Caudate nucleus (tissue), 63 donors: ENCODE measurements at places on chromosomes 1 and 21.

- no peak for DNase-seq
These were observed 177.7 kb upstream of the EDN2 start for GRCh38 chr1:41662061-41662764.

DNA sequence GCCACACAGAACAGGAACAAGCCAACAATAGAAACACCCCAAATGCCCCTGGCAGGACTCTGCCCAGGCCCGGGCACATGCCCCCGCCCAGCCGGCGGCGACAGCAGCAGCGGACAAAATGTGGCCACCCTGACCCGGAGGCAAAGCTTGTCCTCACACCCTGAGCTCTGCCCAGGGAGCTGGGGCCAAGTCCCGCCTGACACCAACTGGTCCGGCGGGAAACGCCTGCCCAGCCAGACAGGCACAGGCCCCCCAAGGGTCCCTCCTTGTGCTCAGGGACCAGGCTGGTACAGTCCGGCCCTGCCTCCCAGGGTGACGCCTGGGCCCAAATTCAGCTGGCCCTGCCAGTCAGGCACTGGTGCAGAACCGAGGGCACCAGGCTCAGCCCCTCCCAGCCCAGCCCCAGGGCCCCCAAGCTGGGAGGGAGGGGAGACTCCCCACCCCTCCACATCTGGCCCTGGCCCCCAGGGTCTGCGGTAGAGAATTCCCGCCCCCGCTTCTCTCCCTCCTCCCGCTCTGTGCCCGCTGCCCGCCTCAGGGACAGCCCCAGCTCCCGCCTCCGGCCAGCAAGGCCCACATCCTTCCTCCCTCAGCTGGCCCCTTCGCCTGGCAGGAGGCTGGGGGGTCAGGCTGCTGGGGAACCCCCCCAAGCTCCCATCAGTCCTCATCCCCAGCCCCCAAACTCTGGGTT lies 2.0 kb downstream of the AHDC1 start:
- peak; percentile 27 for DNase-seq

GRCh38 chr1:3126756-3127678 lies 58.0 kb downstream of the PRDM16 start:
- no peak for DNase-seq

GRCh38 chr1:209534496-209535250 lies 48.8 kb upstream of the CAMK1G start:
- no peak for DNase-seq

DNA sequence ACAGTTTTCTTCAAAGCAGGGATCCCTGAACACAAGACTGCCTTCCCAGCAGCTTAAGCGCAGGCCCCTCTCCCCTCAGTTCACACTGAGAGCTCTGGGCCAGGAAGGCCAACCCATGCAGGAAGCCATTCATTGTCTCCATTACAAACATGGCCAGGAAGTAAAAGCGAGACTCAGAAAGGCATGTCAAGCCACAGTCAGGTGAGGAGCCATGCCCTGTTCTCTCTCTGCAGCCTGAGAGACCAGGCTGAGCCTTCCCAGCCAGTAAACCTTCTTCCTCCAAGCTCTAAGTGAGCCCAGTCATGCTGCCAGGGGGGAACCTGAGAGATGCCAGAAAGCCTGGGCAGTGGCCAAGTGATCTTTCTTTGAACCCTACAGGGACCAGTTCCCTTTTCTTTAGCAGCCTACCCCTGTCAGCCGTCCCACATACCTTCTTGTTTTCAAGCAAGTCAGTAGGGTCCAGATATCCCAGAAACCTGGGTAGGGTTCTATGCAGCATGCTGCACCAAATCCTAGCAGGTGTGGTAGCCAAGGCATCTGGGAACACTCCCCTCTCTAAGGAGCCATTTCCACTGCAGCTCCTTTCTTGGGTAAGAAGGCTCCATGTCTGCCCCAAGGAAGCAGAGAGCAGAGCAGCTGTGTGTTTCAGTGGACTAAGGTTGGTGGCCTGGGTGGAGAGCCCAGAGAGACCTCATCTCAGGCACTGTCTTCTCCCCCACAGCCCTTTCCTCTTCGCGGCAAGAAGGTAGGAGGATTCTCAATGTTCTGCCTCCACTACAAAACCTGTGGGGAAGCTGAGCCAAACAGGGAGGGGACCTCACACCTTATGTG lies 977 bp downstream of the TRAF3IP3 start:
- DNase-seq = no peak

- no peak for DNase-seq
These were observed 33.8 kb upstream of the FCRL3 start for GRCh38 chr1:157734321-157734720.

DNA sequence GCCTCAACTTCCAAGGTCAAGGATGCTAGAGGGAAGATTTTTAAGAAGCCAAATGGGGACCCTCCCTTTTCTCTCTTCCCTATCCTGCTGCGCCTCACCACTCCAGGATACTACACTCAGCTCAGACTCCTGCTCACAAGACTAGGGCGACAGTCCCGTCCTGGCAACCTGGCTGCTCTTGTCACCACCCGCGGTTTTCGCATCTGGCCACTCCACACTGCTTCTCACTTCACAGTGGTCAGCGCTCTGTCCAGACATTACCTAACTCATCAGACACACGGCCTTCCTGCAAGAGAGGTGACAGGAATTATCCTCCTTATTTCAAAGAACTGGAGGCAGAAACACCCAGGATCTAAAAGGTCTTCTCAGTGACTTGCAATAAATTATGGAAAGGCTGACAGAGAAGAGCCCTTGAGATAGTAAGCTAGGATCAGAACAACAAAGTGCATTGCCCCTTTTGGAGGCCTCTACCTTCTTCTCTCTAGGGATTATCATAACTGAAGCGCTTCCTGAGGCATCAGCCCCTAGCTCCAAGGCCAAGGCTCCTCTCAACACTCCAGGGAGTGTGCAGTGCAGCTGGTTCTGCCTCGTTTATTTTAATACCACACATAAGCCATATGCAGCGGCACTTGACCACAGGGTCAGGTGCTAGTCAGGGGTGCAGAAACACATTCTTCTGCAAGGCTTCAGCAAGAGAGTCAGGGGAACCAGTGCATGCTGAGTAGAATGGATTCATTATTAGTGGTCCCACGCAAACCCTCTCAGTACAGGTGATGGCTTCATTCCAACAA lies 41.9 kb downstream of the ASTN1 start:
- no peak for DNase-seq

GRCh38 chr1:104932949-104933679 lies 1183.4 kb downstream of the AMY1C start:
- no peak for DNase-seq
